ENCODE measurements at places on chromosomes 13 and 19.

GRCh38 chr19:43619262-43620060 lies at the start of gene ZNF428:
Gene ZNF428, minus strand, starts transcription at chr19:43619629. Its CDS starts 5,325 bp downstream, at chr19:43614304.
- peak; percentile 97 for ATAC-seq

- ATAC-seq = 0 out of 3 replicates have a peak, but pooled peaks have one; percentile 7
These were observed 8.9 kb upstream of the MAB21L1 start for GRCh38 chr13:35485424-35485823.

DNA sequence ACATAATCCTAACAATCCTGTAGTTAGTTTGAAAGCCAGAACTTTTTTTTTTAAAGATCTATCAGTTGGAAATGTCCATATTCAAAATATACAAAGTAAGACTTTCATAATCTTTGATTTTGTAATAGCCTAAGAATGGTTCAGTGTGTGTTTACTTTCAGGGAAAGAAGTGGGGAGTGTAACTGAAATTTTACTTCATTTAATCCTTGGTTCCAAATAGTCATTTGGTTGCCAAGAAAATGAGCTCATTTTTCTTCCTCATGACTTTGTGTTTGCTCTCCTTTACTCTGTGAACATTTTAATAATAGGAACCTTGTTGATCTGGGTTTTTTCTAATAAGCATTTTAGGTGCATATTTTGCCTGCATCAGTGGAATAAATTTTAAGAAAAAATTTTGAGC lies 278.8 kb downstream of the SLITRK6 start:
- ATAC-seq = no peak

GRCh38 chr13:73401769-73402168 lies 343.0 kb downstream of the KLF5 start:
- no peak for ATAC-seq

GRCh38 chr13:53058065-53058679 lies 29.6 kb downstream of the OLFM4 start:
- no peak for ATAC-seq

GRCh38 chr19:10514211-10515145 lies 2.8 kb downstream of the S1PR5 start:
- no peak for ATAC-seq

DNA sequence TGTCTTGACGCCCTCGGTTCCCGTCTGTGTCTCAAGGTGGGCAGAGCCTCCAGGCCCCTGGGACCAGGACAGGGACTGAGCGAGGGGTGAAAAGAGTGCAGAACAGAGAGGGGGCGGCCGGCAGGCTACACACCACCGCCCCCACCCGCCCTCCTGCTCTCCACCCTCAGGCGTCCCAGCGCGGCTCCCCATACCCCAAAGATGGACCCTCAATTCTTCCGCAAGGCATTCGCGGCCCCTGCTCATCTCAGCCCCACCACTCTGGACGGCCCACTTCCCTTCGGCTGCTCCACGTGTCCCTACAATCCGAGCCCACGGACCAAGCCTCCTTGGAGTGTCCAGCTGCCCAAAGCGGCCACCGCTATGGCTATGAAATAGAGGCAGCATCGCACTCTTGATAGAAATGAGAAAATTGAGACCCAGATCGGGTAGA lies 1.8 kb downstream of the KLF16 start:
- no peak for ATAC-seq

- no peak for ATAC-seq
These were observed 59.0 kb downstream of the SMARCA4 start for GRCh38 chr19:11019824-11020223.

DNA sequence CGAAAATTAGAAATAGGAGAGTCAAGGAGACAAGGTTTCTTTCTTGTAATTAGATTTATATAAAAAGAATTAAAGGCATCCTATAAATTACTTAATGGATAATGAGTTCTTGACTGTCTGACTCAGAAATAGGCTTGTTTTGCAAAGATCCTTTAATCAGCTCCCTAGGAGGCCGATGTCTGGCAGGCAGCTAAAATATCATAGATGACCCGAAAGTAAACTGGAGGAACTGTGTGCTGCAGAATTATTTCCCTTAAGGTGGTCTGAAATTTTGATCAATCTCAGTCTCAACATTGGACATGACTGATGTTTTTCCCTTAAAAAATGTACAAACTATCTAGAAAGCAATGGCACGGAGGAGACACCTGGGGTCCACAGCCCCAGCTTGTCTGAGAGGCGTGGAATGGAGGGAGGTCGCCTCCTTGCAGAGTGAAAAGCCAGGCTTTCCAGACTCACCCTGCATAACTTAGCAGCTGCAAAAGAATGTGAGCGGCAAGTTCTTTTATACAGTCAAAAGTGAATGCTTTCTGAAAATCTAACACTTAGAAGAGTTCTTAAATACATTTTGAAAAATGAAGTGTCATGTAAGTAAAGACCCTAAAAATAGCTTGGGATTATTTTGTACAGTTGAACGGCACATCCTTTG lies 44.8 kb downstream of the MBNL2 start:
- peak; percentile 37 for ATAC-seq

DNA sequence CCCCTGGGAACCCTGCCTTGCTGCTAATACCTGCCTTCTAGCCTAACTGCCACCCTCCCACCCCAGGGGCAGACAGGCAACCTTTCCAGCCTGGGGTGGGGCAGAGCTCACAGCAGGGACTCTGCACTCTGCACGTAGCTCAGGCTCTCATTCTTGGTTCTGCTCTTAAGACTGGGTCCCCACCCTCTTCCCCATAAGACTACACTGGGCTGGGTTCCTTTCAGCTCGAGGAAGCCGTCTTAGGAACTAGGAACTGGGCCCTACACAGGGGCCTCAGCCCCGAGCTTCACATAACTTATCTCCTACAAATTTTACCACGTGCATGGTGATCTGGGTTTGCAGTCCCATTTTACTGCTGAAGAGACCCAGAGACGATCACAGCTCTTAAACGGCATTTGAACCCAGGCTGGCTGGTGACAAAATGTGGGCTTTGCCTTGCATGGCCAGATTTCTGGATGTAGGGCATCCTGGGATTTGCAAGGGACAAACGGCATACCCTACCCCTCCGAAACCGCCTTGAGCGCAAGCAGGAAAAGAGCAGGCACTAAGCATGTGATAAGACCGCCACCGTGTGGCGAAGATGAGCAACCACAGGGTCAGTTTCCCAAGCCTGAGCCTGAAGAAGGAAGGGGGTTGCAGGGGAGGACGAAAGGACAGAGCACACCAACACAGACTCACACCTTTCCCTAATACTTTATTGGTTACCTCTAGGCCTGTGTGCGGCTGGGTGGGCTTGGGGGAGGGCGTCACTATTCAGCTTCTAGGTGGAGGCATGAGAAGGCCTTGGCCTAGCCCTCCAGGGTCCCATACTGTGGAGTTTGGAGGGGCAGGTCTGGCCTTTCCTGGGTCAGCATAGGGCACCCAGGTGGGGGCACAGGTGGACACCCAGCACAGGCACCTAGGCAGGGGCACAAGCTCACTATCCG lies 5.1 kb downstream of the JUNB start:
- peak; percentile 29 for ATAC-seq

DNA sequence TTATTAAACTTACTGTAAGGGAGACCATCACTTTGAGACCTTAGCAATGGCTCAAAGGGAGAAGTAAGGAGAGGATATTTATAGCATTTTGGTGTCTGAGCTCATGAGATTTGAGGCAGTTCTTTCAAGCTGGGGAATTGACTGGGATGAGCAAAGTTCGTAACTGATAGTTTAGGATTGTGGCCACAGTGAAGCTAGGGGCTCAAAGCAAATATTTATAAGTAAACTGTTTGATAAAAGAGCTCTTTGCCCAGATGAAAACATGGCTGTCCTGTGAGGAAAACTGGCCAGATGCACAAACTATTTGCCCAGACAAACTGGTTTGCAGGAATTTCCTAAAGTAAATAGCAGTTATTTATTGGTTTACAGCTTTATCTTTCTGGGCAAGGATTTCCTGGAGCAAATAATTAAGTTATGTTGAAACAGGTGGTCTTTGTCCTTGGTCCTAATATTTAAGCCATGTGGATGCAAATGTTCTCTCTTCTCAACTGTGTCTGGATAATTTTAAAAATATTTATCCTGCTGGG lies 59.7 kb upstream of the TMTC4 start:
- no peak for ATAC-seq

GRCh38 chr13:31631746-31632145 lies 107.6 kb upstream of the RXFP2 start:
- ATAC-seq = no peak

DNA sequence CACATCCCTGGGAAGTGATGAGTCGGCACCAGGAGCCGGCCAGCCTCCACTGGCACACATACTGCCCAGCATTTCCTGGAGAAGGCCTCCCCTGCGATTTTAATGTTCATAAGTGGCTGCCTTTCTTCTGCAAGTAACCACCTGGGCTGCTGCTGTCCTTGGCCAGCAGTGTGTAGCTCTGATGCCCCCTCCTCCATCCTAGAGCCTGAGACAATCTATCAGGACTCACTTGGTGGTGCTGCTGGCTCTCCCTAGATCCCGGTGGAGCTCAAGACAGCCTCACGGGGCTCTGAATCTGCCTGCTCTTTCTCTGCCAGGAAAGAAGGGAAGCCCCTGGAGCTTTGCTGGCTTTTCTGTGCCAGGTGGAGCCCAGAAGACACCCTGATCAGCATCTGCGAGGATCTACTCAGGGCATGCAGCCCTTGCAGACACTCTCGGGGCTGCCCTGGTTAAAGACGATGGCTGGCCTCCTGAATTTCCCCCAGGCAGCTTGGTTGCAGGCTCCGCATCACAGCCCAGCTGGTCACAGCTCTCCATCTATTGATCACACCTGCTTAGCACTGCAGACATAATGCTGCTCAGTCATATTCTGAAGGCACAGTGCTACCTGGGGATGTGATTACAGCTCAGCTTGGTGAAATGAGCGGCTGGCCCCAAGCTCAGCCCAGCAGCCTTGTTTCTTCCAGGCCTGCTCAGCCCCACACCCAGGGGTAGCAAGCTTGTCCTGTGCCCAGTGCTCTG lies 122.3 kb downstream of the ZDHHC20 start:
- peak; percentile 51 for ATAC-seq

DNA sequence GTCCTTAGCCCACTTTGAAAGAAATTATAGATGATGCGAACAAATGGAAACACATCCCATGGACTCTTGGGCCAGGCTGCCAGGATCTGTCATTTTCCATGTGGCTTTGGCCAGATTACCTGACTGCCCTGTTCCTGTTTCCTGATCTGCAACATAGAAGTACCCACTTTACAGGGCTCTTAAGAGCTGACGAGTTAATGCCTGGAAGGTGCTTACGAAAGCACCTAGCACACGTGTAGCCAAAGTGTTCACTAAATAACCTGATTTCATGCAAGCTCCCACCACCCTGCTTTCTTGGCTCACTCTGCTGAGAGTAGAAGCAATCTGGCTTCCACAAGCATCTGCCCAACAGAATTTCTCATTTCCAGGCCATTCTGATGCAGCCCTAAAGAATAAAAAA lies 575.2 kb downstream of the MYO16 start:
- no peak for ATAC-seq

- no peak for ATAC-seq
These were observed 107.2 kb downstream of the KCNRG start for GRCh38 chr13:50122455-50122854.

GRCh38 chr13:38850868-38851626 lies 139.6 kb downstream of the STOML3 start:
- no peak for ATAC-seq

GRCh38 chr19:18839465-18840287 lies 7.9 kb downstream of the UPF1 start:
- ATAC-seq = no peak

DNA sequence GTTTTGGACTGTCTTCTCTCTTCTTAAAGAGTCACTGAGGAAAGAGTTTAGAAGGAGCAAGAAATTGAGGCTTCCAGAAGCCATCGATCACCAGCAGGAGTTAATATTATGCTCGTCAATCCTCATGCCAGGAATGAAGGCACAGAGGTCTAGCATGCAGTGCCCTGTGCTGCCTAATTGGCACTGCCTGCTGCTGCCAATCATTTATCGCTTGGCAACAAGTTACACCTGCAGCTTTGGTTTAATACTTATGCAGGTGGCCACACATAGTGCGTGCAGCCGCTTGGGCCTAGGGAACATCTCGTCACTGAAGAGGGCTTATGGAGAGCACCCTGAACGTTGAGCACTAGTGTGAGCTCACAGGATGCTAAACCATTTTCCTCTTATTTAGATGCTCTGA lies 2.7 kb upstream of the SOX1 start:
- ATAC-seq = no peak

GRCh38 chr19:2811735-2812413 lies 7.8 kb upstream of the ZNF554 start:
- ATAC-seq = no peak

DNA sequence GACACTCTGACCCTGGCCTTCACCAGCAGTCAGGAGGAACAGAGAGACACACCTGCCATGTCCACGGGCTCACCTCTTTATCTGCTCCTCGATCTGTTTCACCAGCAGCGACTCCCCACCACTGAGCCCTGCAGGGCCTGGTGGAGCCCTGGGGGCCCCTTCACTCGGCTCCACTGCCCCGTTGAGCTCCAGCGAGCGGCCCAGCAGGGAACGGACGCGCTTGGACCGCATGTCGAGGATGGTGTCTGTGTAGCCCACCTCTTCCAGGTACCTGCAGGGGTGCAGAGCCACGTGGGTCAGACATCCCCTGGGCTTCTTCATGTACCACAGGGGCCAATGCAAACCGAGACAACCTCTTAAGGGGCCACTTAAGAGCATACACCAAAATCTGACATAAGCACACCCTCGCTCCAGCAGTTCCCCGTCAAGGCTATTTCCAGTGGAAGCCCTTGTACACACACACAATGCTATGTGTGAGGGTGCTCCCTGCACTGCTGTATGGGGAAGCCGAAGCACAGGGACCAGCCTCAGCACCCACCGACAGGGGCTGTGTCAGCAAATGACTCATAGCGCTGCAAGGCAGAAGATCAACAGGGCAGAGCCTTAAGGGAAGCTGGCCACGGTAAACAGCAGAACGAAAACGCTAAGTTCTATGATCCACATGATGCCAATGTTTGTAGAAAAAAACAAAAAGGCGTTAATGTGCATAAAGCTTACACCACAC lies 12.7 kb upstream of the FKRP start:
- no peak for ATAC-seq

- no peak for ATAC-seq
These were observed 44.0 kb downstream of the MIPEP start for GRCh38 chr13:23845105-23845725.

GRCh38 chr19:2779121-2779740 lies 3.8 kb downstream of the SGTA start:
- ATAC-seq = no peak

DNA sequence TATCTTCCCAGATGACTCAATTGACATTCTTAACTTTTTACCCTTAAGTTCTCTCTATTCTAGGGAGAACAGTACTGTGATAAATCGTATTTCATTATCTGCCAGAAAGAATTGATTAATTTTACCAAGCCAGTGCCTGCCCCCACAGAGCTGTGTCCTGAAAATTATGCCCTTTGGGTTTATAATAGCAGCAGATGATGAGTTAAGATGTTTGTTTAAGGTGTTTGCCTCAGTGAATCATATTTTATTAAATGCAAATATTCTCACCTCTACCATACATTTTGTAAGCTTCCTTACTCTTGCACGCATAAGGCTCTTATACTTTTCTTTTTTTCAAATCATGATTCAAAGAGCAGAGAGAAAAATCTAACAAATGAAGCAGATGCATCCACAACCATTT lies 318.6 kb downstream of the DCT start:
- no peak for ATAC-seq

GRCh38 chr19:11658970-11659369 lies 61.7 kb downstream of the ZNF627 start:
- ATAC-seq = no peak

GRCh38 chr19:7393459-7393858 lies 44.7 kb downstream of the ARHGEF18 start:
- ATAC-seq = no peak

Measured in SK-N-SH treated with all-trans-retinoic acid at 6 μM for 48 hours (cell line).